ENCODE measurements at places on chromosomes 7 and 10.

DNA sequence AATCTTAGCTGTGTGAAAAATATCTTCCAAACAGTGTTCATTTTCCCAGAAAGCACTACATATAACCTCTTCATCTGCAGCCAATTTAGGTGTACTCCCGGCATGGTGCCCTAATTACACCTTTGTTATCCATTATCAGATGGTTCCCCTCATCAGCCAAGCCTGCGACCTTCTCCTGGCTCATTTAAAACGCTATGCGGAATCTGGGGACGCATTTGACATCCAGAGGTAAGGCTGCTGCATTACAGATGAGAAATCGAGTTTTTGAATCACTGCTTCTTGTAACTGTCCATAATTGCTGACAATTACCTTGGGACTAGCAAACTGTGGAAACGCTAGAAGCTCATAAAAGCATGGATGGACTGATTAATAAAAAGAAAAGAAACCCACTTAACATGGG, 109.5 kb downstream of the PARP12 start:
- DNase-seq: no peak

DNA sequence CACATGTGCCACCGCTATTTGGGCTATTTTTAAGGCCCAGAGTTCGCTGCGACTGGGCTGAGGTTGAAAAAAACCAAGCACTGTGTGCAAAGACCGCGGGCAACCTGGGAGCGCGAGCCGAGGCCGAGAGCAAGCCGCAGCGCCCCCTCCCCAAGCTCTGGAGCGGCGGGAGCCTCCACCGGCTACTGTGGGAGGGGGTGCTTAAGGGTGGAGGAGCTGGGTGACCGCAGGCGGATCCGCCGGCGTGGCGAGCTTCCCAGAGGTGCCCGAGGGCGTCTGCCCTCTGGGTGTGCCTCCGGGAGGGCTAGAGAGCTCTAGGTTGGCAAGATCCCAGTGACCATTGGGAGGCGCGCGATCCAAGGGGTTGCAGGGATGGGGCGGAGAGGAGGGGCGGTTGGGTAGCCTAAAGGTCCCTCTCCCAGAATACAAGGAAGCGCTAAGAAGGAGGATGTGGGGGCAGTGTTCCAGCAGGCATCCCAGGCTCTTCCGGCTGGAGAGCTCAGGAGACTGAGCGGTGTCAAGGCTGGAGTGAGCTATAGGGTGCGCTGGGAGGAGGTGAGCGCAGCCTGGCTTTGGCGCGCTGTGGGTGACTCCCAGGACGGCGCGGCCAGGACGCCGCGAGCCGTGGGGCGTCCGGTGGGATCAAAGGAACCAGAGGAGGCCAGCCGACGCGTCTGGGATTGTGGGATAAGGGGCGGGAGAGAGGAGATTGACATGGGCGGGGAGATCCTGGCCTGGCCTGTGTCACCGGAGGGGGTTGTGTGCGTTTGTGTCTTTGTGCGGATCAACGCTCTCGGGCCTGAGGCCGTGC, 8.0 kb downstream of the DLX5 start:
- peak; percentile 32 for DNase-seq

DNA sequence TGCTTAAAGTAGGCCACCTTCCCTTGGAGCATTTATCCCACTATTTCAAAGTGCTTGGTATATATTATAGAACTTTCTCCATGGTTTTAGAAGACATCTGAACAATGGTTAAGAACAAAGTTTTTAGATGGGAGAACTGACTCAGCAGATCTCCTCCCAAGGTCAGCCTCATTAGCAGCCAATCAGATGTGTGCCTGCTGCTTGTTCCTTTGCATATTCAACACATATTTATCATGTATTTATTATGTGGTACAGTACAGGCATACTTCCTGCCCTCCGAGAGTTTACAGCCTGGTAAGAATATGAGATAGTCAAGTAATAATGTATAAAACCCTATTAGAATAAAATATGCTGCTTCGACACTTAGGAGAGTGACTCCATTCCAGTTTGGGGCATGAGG, 120.1 kb upstream of the NRP1 start:
- DNase-seq: no peak

DNA sequence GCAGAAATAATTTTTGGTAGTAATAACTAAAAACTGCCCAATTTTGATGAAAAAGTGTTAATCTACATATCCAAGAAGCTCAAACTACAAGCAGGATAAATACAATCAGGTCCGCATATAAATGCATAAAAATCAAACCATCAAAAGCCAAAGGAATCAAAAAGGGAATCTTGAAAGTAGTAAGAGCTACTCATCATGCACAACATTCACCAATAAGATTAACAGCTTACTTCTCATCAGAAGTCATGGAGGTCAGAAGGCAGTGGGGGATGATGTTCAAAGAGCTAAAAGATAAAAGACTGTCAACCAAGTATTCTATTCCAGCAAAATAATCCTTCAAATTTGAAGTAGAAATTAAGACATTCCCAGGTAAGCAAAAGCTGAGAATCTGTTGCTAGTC, 76.4 kb downstream of the CRPPA start:
- no peak for DNase-seq

- DNase-seq: peak; percentile 3
Observed at GRCh38 chr10:13526948-13527863, 1.6 kb downstream of the BEND7 start.

- no peak for DNase-seq
Observed at GRCh38 chr10:97647556-97647955, 7.1 kb downstream of the PI4K2A start.

GRCh38 chr7:4009211-4010060, 672.7 kb upstream of the FOXK1 start:
- DNase-seq: no peak

- DNase-seq: no peak
Observed at GRCh38 chr10:103732339-103733044, 122.9 kb downstream of the SH3PXD2A start.

GRCh38 chr10:15703151-15703880, 16.4 kb downstream of the ITGA8 start:
- DNase-seq: no peak

DNA sequence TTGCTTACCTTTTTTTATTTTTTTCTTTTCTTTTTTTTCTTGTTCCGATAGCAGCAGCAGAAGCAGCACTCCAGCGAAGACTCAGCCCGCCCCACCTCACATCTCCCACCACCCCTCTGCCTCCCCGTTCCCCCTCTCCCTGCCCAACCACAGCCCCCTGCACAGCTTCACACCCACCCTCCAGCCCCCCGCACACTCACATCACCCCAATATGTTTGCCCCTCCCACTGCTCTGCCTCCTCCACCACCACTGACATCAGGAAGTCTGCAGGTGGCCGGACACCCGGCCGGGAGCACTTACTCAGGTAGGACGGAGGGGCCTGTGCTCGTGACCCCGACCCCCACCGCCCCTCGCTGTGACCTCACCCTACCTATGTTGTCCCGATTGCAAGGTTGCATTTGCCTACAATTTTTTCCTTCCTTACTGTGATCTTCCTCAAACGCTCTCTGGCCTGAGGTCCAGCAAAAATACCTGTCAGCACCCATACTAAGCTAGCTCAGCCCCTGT, 367.2 kb upstream of the GALNT17 start:
- no peak for DNase-seq

DNA sequence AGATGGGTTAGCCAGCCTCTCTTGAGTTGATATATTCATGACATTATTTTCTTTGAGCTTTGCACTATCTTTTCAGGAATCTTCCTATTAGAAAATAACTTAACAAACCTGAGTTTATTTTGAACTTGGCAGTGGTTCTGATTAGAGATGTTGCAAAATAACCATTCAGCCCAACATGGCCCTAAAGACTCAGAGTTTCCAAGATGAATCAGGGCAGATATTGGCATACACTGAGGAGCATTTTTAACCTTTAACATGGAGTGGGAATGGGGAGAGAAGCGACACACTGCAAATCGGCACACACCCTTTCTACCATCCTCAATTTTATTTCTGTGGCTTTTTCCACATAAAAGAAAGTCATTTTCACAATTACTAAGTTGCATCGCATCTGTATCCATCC, 190.8 kb downstream of the TRIL start:
- no peak for DNase-seq

- no peak for DNase-seq
Observed at GRCh38 chr7:100884736-100885439, 4.6 kb downstream of the UFSP1 start.

GRCh38 chr10:120400601-120401000, 56.4 kb upstream of the PLPP4 start:
- DNase-seq: no peak

GRCh38 chr7:68146983-68147382, 1150.3 kb downstream of the TYW1 start:
- no peak for DNase-seq

GRCh38 chr10:1408651-1409367, 328.5 kb downstream of the ADARB2 start:
- DNase-seq: no peak

GRCh38 chr7:2617325-2617905, 14.4 kb upstream of the TTYH3 start:
- no peak for DNase-seq

DNA sequence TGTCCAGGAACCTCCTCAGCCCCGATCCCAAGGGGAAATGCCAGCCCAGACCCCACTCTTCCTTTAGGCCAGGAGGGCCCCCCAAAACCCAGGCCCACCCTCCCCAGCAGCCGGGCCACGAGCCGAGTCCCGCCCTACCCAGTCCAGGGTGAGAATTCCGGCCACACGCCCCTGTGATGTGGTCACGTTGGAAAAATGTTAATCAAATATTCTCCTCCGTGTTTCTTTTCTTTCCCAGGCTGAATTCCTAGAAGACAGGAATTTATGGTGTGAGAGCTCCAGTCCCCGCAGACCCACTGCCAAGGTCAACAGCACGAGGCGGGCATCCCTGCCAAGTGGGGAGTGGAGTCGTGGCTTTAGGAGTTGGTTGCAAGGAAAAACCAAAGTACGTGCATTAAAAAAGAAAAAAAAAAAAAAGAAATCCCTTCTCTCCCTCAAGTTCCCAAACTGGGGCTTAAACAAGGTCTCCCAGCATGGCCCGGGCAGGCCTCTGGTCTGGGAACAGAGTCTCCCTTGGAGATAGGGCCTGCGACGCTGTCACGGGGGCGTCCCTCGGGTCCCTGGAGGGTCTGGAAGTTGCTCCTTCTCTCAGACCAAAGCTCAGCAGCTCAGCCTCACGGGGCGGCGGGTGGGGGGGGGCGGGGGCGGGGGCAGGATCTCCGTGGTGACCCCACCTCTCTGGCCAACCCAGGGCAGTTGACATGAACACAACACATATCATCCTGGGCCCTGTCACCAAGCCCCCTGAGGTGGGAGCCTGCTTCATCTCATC, 28.1 kb upstream of the ELN start:
- DNase-seq: no peak

Data from NCI-H510A treated with DMSO at 0.1 percent for 48 hours (cell line).